Breast epithelium (tissue), 4 donors: ENCODE measurements at places on chromosomes 13 and 19.

- H3K4me1 ChIP-seq: no peaks in the 10 kb centered on the region
- H3K27me3 ChIP-seq: no peaks in the 10 kb centered on the region
- peak overlapping the region; percentile 79 for H3K4me3 ChIP-seq
- peaks cover 13% of the 10 kb centered on the region for H3K36me3 ChIP-seq
- peak overlapping the region; percentile 58 for H3K27ac ChIP-seq
- peak; percentile 53 for DNase-seq
Observed at GRCh38 chr19:37817180-37817981, 38.0 kb upstream of the ZNF573 start.

DNA sequence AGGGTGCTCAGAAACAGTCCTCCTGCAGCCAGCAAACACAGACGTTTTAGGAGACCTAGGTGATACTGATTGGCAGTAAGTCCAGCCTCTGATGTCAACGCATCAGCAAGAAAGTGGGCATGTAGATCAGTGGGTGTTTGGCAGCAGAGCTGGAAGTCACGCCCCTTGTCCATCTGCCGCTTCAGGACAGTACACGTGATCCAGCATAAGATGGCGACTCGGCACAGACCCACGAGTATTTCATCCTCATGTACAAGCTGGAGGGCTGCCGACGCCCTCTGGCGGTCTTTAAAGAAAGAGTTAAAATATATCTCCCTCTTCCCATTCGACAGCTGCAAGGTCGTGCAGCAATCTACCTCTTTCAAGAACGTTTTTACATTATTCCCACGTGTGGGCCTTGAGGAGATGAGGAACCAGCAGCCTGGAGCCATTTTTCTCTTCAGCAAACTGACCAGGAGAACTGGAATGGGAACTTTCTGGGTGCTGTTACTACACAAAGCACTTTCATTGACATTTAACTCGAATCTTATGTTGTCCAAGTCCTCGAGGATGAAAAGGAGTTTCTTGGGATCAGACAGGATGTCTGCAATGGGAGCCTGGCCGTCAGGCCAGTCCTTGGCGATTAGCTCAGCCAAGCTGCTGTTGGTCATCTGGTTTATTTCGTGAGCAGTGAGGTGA, 22.3 kb downstream of the NLRP11 start:
- no peaks in the 10 kb centered on the region for H3K4me1 ChIP-seq
- no peak for DNase-seq
- no peaks in the 10 kb centered on the region for H3K27me3 ChIP-seq
- H3K36me3 ChIP-seq: no peaks in the 10 kb centered on the region
- H3K4me3 ChIP-seq: no peak overlapping the region

DNA sequence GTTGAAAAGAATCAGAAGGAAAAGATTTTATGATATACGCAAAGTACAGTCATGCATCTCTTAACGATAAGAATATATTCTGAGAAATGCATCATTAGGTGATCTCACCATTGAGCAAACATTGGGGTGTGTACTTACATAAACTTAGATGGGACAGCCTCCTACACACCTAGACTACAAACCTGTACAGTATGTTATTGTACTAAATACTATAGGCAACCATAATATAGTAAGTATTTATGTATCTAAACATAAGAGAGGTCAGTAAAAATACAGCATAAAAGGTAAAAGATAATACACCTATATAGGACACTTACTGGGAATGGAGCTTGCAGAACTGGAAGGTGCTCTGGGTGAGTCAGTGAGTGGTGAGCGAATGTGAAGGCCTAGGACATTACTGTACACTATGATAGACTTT, 254.6 kb downstream of the SPRY2 start:
- DNase-seq: no peak
- H3K4me3 ChIP-seq: no peak overlapping the region
- H3K4me1 ChIP-seq: no peaks in the 10 kb centered on the region
- no peaks in the 10 kb centered on the region for H3K36me3 ChIP-seq
- no peak overlapping the region for H3K27ac ChIP-seq
- H3K27me3 ChIP-seq: no peaks in the 10 kb centered on the region

DNA sequence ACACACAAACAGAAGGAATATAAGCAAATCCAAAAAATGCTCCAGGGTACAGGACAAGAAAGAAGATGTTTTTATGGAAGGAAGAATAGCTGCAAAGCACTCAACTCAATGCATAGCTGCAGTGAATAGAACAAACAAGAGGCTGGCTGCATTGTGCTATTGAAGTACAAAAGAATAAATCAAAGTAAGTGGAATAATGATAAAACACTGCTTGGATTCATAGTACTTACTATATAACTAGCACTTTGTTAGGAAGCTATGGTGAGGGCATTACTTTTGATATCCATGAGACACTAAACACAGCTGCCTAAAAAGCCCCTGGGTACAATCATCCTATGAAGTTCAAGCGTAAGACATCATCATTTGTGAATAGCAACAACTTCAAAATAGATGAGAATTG, 350.1 kb downstream of the PCDH9 start:
- no peaks in the 10 kb centered on the region for H3K36me3 ChIP-seq
- no peak for DNase-seq
- H3K27ac ChIP-seq: no peak overlapping the region
- no peaks in the 10 kb centered on the region for H3K4me1 ChIP-seq

GRCh38 chr19:23345838-23346237, 49.4 kb downstream of the ZNF91 start:
- DNase-seq: no peak
- no peaks in the 10 kb centered on the region for H3K27me3 ChIP-seq
- no peak overlapping the region for H3K27ac ChIP-seq

- no peak overlapping the region for H3K4me3 ChIP-seq
- no peaks in the 10 kb centered on the region for H3K36me3 ChIP-seq
- H3K27ac ChIP-seq: no peak overlapping the region
- no peaks in the 10 kb centered on the region for H3K4me1 ChIP-seq
Observed at GRCh38 chr13:98965325-98965724, 12.5 kb downstream of the DOCK9 start.

- DNase-seq: no peak
- H3K4me1 ChIP-seq: no peaks in the 10 kb centered on the region
- no peak overlapping the region for H3K27ac ChIP-seq
- peaks cover 4% of the 10 kb centered on the region for H3K27me3 ChIP-seq
- no peak overlapping the region for H3K4me3 ChIP-seq
Observed at GRCh38 chr13:95382916-95383315, 81.7 kb upstream of the ABCC4 start.

GRCh38 chr13:97241761-97242160, 19.6 kb downstream of the MBNL2 start:
- peak overlapping the region; percentile 74 for H3K27ac ChIP-seq
- H3K4me1 ChIP-seq: peaks cover 35% of the 10 kb centered on the region
- no peaks in the 10 kb centered on the region for H3K27me3 ChIP-seq
- DNase-seq: no peak
- H3K36me3 ChIP-seq: no peaks in the 10 kb centered on the region
- H3K4me3 ChIP-seq: no peak overlapping the region

- H3K36me3 ChIP-seq: no peaks in the 10 kb centered on the region
- peak overlapping the region; percentile 21 for H3K27ac ChIP-seq
- no peak for DNase-seq
- no peaks in the 10 kb centered on the region for H3K27me3 ChIP-seq
- no peak overlapping the region for H3K4me3 ChIP-seq
Observed at GRCh38 chr19:14840206-14840605, 5.2 kb upstream of the OR7A5 start.

- H3K27ac ChIP-seq: no peak overlapping the region
- DNase-seq: no peak
- H3K4me3 ChIP-seq: no peak overlapping the region
- no peaks in the 10 kb centered on the region for H3K36me3 ChIP-seq
Observed at GRCh38 chr13:42626176-42626860, 52.4 kb downstream of the TNFSF11 start.

GRCh38 chr19:40225440-40226305, 816 bp downstream of the CCNP start:
- peaks cover 37% of the 10 kb centered on the region for H3K27me3 ChIP-seq
- no peaks in the 10 kb centered on the region for H3K36me3 ChIP-seq
- DNase-seq: no peak
- peak overlapping the region; percentile 25 for H3K4me3 ChIP-seq
- no peak overlapping the region for H3K27ac ChIP-seq

DNA sequence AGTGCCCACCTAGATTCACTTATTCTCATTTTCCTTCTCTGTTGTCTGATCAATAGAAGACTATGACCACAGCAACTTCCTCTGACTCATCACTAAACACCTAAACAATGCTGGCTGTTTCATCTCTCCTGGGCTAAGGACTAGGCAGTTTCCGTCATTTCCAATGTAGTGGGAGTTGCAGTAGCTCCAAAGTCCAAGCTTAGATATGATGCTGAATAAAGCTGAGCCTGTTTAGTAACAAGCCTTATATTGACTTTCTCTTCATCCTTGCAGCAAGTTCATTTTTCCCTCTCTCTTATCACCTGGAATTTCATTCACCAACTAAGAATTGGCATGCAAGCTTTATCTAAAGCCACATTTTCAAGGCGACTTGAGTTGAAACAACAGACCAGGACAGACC, 53.5 kb upstream of the PCDH9 start:
- H3K27me3 ChIP-seq: no peaks in the 10 kb centered on the region
- no peak overlapping the region for H3K27ac ChIP-seq
- no peak for DNase-seq
- no peaks in the 10 kb centered on the region for H3K36me3 ChIP-seq
- no peaks in the 10 kb centered on the region for H3K4me1 ChIP-seq
- H3K4me3 ChIP-seq: no peak overlapping the region

GRCh38 chr19:55676383-55676782, 1.4 kb downstream of the EPN1 start:
- no peaks in the 10 kb centered on the region for H3K27me3 ChIP-seq
- no peak overlapping the region for H3K27ac ChIP-seq
- peaks cover 26% of the 10 kb centered on the region for H3K4me1 ChIP-seq
- peaks cover 11% of the 10 kb centered on the region for H3K36me3 ChIP-seq
- DNase-seq: no peak

DNA sequence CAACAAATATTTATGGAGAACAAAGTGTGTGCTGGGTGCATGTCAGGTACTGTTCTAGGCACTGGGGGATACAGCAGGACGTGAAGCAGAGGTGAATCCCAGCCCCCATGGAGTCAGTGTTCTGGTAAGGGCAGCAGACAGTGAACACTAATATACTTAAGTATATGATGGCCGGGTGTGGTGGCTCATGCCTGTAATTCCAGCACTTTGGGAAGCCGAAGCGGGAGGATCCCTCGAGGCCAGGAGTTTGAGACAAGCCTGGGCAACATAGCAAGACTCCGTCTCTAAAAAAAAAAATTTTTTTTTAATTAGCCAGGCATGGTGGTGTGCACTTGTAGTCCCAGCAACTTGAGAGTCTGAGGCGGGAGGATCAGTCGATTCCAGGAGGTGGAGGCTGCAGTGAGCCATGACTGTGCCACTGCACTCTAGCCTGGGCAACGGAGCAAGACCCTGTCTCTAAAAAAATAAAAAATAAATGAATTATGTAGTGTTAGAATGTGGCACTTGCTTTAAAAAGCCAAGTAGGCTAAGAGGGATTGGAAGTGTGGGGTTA, 22.6 kb downstream of the CHST8 start:
- DNase-seq: no peak
- H3K27ac ChIP-seq: no peak overlapping the region
- H3K27me3 ChIP-seq: peaks cover 4% of the 10 kb centered on the region
- no peaks in the 10 kb centered on the region for H3K4me1 ChIP-seq
- no peaks in the 10 kb centered on the region for H3K36me3 ChIP-seq

GRCh38 chr13:19864746-19865309, 1.4 kb upstream of the ZMYM5 start:
- no peaks in the 10 kb centered on the region for H3K4me1 ChIP-seq
- no peaks in the 10 kb centered on the region for H3K36me3 ChIP-seq
- peak; percentile 71 for DNase-seq
- no peaks in the 10 kb centered on the region for H3K27me3 ChIP-seq
- H3K27ac ChIP-seq: peak overlapping the region; percentile 99

DNA sequence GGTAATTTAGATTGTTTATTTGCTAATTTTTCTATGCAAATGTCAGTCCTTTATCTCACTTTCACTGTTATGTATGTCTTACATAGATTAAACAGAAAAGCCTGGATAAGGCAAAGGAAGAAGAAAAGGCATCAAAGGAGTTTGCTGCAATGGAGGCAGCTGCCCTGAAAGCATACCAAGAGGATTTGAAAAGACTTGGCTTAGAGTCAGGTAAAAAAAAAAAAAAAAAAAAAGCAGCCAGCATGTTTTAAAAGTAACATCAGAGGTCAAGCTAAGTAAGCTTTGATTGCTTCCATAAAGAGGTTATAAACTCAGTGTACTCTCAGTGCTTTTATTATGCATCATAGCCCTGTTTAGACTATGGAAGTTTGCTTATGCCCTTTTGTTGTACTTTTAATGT, 3.8 kb downstream of the WBP4 start:
- H3K27ac ChIP-seq: peak overlapping the region; percentile 64
- no peak for DNase-seq
- no peaks in the 10 kb centered on the region for H3K4me1 ChIP-seq
- H3K27me3 ChIP-seq: no peaks in the 10 kb centered on the region
- H3K36me3 ChIP-seq: no peaks in the 10 kb centered on the region
- no peak overlapping the region for H3K4me3 ChIP-seq

DNA sequence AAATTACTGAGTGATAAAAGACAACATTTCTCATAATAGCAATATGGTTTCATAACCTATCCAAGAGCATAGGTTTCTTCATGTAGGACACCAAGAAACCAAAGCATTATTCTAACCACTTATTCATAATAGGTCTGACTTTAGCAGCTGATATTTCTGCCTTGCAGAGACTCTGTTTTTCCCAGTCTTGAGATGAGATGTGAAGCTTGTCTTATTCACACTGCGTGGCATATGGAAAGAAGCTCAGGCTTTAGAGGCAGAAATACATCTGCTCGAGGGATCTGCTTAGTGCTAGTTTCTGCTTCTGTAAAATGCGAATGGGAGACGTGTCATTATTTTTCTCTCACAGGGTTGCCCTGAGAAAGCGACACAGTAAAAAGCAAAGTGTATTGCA, 232.0 kb upstream of the SPRY2 start:
- H3K27ac ChIP-seq: no peak overlapping the region
- DNase-seq: no peak
- H3K4me3 ChIP-seq: no peak overlapping the region
- no peaks in the 10 kb centered on the region for H3K36me3 ChIP-seq

DNA sequence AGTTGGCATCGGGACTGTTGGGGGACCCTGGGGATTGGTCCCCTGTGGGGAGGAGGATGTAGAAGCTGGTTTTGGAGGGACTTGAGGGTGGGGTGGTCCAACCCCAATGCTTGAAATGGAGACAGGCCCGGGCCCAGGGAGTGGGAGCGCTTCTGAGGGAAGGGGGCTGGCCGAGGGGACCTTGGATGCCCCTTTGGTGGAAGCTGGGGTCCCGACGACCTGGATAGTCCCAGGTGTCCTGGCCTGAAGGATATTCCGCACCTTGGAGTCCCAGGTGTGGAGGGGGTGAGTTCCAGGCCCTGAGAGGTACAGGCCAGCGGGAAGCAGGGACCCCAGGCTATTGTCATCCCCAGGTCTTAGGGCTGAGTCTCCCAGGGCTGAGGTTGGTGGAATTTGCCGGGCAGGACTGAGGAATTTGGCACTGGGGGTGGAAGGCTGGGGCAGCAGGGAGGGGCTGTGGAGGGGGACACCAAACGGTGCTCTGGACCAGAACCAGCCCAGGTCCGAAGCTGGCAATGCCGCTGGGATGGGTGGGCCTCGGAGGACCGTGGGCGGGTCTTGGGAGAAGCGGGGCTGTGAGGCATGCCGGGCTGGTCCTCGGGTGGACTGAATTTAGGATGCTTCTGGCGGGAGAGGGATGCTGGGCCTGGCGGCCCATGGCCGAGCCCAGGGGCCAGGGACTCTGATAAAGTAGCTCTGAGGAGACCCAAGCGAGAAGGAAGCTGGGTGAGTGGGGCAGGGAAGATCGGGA, 1.8 kb downstream of the HDGFL2 start:
- no peak overlapping the region for H3K27ac ChIP-seq
- peaks cover 13% of the 10 kb centered on the region for H3K4me1 ChIP-seq
- H3K36me3 ChIP-seq: no peaks in the 10 kb centered on the region
